GOT3 (cell line): ENCODE measurements at places on chromosomes 5 and 9.

GRCh38 chr5:41925555-41925951, 472 bp downstream of the FBXO4 start:
- DNase-seq = no peak

- no peak for DNase-seq
These were observed 126.4 kb upstream of the RAI14 start for GRCh38 chr5:34529581-34530331.

DNA sequence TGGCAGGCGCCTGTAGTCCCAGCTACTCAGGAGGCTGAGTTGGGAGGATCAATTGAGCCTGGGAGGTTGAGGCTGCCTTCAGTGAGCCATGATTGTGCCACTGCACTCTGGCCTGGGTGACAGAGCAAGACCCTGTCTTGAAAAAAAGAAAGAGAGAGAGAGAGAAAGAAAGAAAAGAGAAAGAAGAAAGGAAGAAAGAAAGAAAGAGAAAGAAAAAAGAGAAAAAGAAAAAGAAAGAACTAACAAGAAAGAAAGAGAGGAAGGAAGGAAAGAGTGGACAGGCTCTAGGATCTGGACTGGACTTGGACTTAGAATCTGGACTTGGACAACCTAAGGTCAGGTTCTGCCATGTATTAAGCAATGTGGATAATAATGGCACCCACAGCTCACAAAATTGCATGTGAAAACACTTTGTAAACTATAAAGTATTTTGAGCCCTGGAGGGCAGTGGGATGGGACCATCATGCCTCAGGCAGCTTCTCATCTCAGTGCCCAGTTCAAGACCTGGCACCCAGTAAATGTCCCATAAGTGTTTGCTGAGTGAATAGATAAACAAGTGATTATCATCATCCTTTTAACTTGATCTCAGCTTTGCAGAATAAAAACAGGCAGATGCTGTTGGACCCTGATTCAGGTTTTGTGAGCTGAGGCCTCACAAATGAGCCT, 12.8 kb upstream of the PHF19 start:
- no peak for DNase-seq

GRCh38 chr5:54103871-54104270, 206.5 kb downstream of the ARL15 start:
- no peak for DNase-seq

DNA sequence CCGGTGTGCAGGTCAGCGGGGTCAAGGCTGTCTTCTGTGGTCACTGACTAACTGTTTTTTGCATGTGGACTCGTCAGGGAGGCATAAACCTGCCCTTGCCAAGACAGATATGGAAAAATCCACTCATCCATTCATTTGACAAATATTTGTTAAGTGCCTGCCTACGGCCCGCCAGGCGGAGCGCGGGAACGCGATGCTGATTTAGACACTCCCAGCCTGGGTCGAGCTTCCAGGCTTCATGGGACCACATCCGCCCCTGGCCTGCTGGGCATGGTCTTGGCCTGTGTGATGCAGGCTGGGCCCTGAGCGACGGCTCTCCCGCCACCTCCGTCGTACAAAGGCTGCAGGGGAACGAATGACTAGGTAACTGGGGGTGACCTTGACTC, 18.1 kb downstream of the MYMK start:
- peak; percentile 83 for DNase-seq

DNA sequence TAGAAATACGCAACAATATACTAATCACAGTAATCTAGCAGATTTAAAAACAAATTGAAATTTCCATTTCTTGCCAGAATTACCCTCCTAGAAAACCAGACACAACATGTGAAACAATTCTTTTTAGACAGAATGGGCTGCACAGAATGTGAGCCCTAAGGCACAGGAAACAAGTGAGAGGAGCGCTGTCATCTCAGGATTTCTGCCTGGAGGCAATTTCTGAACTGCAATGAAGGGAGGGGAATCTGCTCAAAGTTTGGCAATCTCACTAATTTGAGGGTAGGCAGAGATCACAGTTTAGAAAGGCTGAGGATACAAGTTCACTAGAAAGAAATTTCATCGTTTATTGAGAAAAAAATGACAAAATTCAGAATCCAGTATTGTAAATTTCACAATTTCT, 70.3 kb downstream of the INIP start:
- DNase-seq = no peak
